ENCODE measurements at places on chromosomes 3 and 15. TPM values are rescaled to one million over a fixed set of nuclear protein-coding genes. Genes with fewer than 3 reads are reported as not detected.

DNA sequence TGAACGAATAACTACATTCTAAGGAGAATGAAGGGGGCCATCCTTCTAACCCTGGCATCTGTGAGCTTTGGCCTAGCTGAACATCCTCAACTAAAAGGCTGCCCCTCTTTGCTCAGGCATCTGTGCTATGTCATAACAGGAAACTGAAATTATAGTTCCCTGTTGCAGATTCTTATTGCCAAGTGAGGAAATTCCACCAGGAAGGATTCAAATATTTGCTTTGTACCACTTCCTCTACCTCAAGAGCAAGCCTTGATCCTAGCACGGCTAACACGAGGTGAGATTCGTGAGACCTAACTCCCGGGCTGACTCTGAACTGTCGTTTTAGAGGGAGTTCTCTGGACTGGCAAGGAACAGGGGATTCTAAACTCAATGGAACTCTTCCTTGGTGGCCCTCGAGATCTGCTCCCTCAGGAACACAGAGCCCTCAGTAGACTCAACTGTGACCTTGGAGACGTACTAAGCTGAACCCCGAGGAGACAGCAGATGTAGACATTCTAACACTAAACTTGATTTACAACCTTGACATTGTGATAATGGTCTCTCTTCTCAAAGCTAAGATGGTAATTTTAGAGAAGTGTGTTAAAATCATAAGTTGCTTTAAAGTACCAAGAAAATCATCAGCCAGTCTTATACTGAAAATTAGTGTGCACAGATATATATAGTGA is 4.2 kb downstream of the SPG21 start:
- DNase-seq = no peak

GRCh38 chr15:65956307-65956706 is 87.0 kb downstream of the RAB11A start:
- no peak for DNase-seq

- no peak for DNase-seq
Measured at GRCh38 chr15:47934342-47934741, 186.4 kb upstream of the SLC24A5 start.

DNA sequence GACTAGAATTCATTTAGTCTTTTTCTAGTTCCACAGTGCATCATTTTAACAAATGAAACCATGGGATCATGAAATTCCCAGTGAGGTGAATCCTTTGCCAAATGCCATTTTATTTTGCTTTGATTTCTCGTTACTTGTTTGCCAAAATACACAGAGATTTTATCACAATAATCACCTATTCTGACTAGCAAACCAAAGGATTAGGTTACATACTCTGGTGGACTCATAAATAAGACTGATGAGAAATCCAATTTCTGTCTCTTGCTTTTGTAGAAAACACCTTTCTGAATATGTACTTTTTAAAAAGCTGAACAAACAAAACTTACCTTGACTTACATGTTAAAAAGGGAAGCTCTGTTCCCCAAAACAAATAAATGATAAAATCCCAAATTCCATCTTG is 12.2 kb downstream of the ERC2 start:
- no peak for DNase-seq

DNA sequence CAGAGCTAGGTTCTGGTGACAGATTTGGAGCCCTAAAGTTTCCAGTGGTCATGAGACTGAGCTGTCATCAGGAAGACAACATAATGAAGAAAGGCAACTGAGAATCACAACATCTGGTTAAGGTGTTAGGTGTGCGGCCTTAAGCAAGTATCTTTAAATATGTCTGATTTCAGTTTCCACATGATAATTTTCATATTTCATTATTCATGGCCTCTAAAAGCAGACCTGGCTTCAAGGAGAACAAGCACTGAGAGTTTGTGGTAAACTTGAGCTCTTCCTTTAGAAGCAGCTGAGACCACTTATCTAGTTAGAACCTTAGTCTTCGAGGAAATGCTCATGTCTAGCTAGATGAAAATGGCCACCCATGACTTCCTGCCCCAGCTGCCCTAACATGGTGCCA is 25.7 kb upstream of the MYLK start:
- no peak for DNase-seq

GRCh38 chr3:25171897-25172296 is 256.2 kb upstream of the RARB start:
- DNase-seq = no peak

DNA sequence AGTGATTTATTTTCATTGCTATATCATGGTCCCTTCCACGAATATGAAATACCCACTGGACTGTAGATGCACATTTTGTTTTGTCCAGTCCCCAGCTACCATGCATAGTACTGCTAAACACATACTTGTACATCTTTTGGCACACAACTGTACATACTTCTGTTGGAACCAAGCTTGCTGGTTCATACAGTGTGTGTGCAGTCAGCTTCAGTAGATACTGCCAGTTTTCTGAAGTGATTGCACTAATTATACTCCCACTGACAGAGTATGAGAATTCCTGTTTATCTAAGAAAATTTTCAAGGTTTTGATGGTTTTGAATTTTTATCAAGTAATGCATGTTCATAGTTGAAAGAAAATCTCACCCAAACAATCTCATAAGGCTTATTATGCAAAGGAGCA is 100.7 kb upstream of the LMCD1 start:
- DNase-seq = no peak

DNA sequence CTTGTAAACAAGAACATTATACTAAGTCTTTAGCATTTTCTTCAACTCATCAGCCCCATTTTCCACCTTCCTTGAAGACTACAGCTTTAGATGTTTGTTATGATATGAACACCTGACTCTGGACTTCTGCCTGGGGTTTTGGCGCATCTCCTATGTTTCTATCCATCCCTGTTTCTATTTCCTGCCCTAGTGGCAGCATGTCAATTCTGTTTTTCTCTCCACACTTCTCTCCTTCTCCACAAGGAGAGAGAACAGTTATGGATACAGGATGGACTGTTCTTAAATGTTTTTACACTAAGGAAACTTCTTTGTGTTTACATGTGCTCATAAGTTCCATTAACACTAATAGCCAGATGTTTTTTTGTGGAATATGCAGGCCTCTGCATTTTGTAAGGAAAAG is 423.3 kb upstream of the IL12A start:
- no peak for DNase-seq

DNA sequence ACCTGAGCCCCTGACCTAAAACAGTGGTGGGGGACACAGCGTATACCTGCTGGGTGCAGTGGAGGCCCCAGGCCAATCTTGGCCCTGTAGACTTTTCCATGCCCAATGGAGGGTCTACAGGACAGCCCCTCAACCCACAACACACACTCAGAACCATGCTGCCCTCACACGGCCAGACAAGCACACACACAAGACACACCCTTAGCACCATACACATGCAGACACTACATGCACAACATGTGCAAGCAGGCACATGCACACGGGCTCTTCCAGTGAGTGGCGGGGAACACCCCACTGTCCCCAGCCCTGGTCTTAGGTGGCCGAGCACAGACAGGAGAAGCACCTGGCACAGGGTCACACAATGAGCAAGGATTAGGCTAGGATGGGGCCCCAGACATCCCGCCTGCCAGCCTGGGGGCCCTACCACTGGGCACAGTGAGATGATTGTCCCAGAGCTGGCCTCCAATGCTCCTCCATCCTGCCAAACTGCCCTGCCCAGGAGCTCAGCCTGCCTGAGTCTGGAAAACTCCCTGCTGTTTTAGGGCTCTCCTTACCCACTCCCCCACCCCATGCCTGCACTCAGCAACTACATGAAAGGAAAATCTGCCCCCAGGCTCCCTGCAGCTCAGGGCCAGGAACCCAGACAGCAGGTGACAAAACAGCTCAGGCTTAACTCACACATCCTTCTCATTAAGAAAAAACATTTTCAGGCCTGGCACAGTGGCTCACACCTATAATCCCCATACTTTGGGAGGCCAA is 15.8 kb downstream of the IQSEC1 start:
- no peak for DNase-seq

Gene TUSC7
- total RNA-seq = not detected

Gene THRB
- total RNA-seq = 27.2 TPM

Gene DPPA4
- total RNA-seq = not detected

Gene CACNA2D2
- total RNA-seq = 1.4 TPM

Data from cardiac septum (tissue), 1 donor.